ENCODE measurements at places on chromosomes 4 and X.

- DNase-seq: peak; percentile 22
Observed at GRCh38 chrX:24100713-24101112, 46.0 kb downstream of the EIF2S3 start.

DNA sequence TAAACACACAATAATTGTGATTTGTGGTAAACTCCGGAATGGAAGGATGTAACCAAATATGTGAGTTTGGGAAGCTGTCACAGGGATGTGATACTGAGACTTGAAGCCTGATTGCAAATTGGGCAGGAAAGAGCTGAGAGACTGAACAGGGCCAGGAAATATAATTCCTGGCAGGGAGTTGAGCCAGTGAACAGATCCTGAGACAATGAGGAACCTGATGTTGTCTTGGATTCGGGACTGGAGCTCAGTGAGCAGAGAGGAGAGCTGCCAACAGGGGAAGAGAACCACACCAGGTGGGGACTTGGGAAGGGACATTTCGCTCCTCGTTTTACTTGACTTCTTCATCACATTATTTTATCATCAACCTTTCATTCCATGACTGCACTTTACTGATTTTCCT, 386.0 kb downstream of the TLL1 start:
- DNase-seq: no peak

DNA sequence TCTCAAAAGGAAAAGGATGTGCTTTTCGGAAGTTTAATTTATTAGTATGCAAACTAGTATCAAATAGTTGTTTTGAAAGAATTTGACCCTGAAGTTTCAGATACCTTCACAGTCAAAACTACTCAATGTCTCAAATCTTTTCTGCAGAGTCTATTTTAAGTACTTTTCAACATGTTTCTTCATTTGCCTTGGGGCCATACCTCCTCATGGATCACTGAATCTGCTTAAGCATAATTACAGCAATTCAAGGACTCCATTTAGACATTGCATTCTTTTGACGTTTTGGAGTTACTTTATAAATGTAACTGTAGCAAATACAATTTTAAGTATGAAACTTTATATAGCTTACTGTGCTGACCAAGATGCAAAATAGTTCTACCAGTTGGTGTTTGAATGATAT, 25.5 kb downstream of the PALLD start:
- DNase-seq: no peak

DNA sequence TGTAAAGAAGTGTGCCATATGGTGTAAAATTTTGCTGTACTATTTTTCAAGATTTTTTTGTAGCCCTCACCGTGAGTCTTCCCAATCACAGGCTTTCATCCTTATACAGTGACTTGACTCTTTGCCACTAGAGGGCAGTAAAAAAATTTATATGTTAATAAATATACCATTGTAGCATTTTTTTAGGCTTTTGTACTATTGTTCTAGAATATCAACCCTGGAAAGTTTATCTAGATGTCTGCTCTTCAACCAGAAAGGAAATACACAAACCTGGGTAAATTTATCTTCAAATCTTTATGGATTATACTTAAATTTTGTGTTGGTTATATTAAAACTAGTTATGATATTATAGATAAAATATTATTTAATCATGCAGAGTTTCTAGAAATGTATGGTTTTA, 235.3 kb downstream of the TENM3 start:
- DNase-seq: peak; percentile 45

- no peak for DNase-seq
Observed at GRCh38 chr4:7430368-7430964, 4.3 kb downstream of the PSAPL1 start.

DNA sequence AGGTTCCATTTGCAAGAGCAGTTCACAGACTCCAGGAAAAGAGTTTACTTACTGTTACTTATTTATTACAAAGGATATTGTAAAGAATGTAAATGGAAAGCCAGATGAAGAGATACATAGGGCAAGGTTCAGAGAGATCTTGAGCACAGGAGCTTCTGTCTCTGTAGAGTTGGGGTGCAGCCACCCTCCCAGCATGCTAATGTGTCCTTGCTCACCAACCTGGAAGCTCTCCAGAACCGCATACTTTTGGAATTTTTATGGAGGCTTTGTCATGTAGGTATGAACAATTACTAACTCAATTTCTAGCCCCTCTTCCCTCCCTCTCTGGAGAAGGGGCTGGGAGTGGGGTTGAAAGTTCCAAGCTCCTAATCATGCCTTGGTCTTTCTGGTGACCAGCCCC, 857.2 kb downstream of the RPA4 start:
- DNase-seq: no peak

DNA sequence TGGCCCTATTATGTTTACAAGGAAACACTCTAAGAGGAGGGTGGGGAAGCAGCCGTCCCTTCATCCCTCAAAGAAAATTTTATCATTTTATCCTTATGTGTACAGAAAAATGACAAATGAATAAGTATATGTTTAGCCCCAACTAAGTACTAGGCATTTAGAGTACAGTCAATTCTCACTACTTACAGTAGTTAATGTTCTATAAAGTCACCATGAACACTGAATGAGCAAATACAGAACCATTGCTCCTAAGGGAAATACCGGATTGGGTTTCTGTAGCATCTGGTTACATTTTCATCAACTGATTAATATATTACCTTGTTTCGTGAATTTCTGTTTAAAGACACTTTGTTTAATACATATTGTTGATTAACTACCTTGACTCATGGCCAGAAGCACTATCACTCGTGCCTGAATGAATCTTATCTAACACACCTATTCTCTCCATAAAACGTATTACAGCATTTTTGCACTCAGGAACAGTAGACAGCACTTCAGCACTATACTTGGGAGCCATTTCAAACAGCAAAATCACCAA, 109.3 kb downstream of the ASB9 start:
- DNase-seq: no peak

DNA sequence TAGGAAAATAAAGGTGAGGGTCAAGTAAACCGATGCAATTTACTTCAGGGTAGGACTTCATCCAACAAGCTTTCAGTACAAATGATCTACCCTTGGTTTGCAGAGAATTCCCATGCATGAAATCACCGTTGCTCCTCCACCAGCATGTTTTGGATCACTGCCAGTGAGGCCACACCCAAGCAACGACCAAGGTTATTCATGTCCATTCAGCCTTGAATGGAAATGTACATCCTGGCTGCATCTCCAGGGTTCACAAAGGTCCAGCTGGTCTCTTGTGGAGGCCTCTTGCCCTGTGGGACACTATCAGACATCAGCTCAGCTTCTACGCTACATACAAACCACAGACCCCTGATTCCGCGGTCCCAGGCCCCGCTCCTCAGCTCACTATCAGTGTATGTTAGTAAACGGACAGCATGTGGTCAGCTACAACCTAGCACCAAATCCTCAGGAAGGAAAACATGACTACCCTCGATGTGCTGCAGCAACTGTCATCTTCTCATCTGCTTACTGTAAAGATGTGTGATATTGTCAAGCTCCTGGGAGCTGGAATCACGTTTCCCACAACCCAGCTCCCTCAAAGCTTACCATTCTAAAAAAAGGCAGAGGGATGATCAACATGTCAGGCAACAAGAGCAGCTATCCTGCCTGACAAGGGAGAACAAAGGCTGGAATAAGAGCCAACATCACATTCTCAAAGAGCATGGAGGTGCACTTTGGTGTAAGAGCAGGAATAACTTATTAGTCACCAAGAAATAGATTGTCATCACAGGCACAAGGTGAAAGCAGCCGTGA, 4.9 kb downstream of the LYAR start:
- DNase-seq: peak; percentile 64

- DNase-seq: peak; percentile 51
Observed at GRCh38 chr4:48484494-48485168, 1.5 kb downstream of the SLC10A4 start.

GRCh38 chrX:11609109-11609508, 56.6 kb downstream of the ARHGAP6 start:
- DNase-seq: no peak

- no peak for DNase-seq
Observed at GRCh38 chrX:12580548-12580947, 210.7 kb upstream of the PRPS2 start.

- DNase-seq: no peak
Observed at GRCh38 chr4:90542216-90542615, 415.0 kb downstream of the CCSER1 start.

DNA sequence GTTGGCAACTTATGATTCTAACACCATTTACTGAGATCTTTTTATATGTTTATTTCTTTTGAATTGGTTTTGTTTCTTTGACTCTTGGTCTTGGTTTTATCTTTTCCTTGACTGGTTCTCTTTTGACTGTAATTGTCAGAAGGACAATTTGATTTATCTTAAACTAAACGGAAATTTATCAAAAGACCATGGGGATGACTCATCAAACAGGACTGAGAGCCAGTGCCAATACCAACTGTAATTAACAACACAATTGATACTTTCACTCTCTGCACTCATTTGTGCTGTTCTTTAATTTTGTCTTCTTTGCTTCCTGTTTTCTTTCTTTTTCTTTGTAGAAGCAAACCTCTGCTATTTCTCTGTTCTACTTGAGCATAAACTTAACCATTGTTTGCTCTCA, 776.8 kb downstream of the CCSER1 start:
- DNase-seq: peak; percentile 44

DNA sequence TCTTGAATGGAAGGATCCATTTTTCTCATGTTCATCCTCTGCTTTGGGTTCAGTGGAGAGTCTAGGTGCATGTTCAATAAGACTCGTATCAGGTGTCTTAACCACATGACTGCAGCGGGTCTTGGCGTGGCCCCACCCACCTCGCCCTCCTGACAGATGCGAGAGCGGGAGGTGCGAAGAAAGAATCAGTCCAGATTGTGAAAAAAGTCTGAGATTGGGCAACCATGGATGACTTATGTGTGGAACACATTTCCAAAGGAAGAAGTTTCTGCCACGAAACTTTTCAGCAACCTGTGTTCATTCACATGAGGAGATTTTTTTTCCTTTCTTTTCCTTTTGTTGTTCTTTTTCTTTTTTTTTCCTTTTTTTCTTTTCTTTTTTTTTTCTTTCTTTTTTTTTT, 66.8 kb downstream of the NSD2 start:
- no peak for DNase-seq

DNA sequence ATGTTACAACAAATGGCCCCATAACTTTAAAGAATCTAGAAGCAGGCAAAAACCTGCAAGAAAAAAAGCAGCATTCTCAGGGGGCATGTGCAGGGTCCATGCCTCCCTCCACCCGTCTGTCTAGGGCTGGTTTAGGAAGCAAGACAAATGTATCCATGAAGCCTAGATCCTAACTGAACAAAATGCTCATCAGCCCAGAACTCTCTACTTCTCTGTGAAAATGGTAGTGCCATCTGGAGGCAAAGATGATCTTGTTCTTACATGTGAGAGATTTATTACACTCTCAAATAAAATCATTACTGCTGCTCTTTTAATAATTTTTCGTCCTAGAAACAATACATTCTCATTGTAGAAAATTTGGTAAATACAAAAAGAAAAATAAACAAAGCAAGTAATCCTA, 26.7 kb downstream of the NR3C2 start:
- peak; percentile 34 for DNase-seq

- no peak for DNase-seq
Observed at GRCh38 chrX:38127961-38128360, 92.7 kb downstream of the SRPX start.

GRCh38 chrX:21725496-21725895, 32.4 kb downstream of the SMPX start:
- DNase-seq: no peak

GRCh38 chr4:66887061-66887460, 658.2 kb downstream of the CENPC start:
- DNase-seq: no peak

DNA sequence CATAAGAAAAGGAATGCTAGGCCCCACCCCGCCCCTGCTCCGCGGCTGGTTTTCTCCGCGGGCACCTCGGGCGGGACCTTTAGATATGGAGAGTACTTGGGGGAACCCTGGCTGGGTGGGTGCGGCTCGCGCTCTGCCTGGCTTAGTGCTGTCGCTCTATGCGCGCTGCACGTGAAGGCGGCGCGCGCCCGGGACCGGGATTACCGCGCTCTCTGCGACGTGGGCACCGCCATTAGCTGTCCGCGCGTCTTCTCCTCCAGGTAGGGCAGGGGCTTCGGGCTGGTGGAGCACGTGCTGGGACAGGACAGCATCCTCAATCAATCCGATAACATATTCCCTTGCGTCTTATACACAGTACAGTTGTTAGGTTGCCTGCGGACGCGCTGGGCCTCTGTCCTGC, 56.0 kb downstream of the MAGEB10 start:
- DNase-seq: no peak

DNA sequence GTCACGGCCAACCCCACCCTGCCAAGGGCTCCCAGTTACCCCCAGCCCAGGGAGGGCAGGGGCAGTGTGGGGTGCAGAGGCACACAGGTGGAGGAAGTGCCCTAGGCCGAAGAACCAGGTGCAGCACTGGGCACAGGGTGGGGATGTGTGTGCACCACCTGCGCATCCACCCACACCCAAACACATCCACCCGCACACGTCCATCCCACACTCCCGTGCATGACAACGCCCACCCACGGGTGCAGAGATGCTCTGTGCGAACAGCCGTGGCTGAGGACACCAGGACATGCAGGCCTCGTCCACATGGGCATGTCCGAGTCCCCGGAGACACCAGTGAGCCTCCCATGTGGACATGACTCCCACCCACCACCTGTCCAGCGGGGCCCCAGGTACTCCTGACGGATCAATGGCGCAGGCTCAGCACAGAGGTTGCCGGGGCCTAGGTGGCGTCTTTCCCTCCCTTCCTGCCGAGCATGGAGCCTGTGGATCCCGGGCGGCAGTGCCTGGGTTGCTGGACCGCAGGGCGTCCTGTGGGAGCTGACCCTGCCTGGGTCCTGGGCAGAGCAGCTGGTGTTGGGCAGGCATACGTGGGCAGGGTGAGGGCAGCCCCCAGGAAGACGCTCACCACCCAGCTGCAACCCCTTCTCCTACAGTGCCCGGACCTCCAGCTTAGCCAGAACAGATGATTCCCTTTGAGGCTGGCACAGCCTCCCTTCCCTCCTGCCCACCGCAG, 19.6 kb downstream of the CTBP1 start:
- no peak for DNase-seq

GRCh38 chr4:147284256-147284835, 196.6 kb upstream of the EDNRA start:
- no peak for DNase-seq

DNA sequence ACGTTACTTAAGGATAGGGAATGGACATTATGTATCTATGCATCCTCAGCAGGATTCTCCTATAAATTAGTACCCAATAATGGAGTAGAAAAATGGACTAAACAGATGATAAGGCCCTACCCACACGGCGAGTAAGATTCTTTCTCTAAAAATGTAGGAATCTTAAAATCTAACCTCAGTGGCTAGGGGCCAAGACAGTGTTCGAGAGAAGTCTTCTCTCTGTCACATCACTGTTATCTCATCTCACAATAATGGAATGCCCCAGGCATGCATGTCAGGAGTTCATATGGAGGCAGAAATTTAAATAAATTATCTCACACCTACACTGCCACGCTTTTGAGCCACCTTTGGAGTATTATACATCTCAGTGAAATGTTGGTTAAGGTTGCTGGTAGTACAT, 132.9 kb downstream of the LDB2 start:
- DNase-seq: no peak

Data from hematopoietic multipotent progenitor cell treated with erythropoietin and hydrocortisone succinate and interleukin-3 and kit ligand, for 8 days (in vitro differentiated cells).